AG09319 (cell line): ENCODE measurements at places on chromosomes 7 and 10.

DNA sequence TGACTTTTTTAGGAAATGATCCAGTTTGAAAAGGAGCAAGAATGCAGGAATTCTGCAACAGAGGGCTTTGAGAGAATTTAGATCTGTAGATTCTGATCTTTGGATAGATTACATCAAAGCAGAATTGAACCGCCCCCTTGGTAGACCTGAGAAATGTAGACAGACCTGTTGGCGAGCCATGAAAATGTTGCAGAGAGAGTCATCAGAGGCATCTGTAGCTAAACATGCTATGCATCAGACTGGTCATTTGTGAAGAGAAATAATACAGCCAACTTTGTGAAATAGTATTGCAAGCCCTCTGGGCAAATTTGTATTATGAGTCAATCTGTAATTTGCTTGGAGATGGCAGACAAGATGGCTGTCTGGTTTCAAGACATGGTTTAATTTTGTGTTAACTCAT is 4.3 kb upstream of the C1GALT1 start:
- no peak for DNase-seq

- DNase-seq, result no peak
Observed at GRCh38 chr10:22481106-22481505, 135.8 kb downstream of the SPAG6 start.

DNA sequence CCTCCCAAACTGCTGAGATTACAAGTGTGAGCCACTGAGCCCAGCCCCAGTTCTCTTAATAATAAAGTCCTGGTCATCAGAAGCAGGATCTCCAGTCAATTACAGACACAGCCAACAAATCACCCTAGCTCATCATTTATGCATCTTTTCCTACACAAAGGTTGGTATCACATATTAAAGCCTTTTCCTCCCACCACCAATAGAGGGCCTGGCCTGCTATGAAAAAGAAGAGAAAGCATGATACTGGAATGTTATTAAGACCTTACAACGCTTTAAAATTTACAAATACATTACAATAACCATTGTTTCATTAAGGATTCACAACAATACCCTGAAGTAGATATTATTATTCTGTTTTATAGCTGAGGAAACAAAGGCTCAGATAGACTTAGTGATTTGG is 25.9 kb downstream of the VAX1 start:
- DNase-seq, result no peak

- no peak for DNase-seq
Observed at GRCh38 chr7:112272921-112273561, 66.5 kb downstream of the ZNF277 start.

DNA sequence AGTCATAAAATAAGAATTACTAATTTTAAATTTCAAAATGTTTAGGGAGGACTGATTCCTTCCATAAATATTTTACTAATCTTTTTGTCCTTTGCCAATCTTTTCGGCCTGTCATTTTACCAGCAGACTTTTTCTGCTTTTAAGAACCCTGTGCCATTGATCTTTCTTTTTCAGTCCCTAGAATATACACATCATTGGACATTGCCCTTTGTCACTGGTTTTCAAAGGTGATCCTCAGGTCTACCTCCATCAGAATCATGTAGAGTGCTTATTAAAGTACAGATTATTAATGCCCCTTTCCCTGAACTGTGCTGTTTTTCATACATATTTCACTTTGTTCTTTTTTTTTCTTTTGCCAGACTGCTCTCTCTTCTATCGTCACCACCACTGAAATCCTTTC is 43.8 kb downstream of the SHOC2 start:
- DNase-seq, result no peak

DNA sequence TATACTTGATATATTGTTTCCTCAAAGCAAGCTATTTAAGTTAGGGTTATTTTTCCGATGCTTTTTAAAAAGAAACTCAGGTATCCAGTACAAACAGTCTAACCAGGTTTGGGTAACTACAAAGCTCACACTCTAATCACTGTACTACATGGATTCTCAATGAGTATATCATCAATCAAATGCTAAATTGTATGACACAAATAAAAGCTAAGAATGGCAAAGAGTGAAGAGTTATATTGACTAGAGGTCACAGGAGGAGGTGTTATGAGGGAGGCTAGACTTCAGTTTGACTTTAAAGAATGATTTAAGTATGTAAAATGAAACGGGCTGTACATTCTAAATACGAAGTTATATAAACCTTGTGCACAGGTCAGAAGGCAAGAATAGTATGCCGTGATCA is 178.0 kb downstream of the CTNNA3 start:
- DNase-seq, result no peak

- no peak for DNase-seq
Observed at GRCh38 chr7:120961638-120962173, 11.1 kb downstream of the ING3 start.

DNA sequence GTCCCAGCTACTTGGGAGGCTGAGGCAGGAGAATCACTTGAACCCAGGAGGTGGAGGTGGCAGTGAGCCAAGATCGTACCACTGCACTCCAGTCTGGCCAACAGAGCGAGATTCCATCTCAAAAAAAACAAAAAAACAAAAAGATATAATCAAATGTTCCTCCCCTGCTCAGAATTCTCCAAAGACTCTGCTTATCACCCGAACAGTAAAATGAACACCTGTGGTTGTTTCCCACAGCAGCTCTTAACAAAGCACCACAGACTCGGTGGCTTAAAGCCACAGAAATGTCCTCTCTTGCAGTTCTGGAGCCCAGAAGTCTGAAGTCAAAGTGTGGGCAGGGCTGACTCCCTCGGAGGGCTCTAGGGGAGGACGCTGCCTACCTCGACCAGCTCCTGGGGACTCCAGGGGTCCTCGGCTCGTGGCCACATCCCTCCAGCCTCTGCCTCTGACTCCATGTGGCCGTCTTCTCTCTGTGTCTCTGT is 4.1 kb upstream of the INTS1 start:
- no peak for DNase-seq

- no peak for DNase-seq
Observed at GRCh38 chr7:100372694-100373093, 593 bp upstream of the PILRA start.

GRCh38 chr7:25847336-25848070 is 304.5 kb upstream of the NFE2L3 start:
- no peak for DNase-seq

GRCh38 chr10:35172146-35172545 is 45.5 kb downstream of the CREM start:
- no peak for DNase-seq

GRCh38 chr7:4015996-4016395 is 666.1 kb upstream of the FOXK1 start:
- DNase-seq, result no peak

DNA sequence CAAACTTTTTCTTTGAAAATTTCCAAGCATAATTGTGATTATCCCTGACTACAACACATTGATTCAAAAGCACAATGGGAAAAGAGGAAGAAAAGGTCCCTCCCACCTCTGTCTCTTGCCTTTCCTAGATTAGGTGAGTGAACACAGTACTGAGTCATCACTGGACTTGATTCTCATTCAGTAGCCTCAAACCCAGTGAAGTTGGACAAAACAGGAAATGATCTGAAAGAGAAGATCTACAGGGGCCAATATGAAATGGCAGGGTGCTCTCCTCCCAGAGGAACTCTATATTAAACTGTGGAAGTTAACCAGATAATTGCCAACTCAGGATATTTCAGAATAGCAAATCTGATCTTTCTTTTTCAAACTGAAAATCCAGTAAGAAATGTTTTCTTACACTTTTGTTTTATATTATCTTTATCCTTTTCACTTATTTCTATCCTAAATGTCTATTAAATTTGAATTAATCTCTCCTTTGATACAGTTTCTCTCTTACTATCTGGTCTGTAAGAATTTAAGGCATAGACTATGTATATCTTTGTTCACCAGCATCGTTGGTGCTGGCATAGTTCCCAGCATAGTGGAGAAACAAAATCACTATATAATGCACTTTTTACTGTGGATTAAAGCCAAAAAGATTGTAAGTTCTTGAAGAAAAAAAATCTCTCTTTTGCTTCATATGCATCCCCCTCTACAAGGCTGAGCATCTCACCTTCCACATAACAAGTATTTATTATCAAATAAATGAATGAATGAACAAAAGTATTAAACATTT is 41.4 kb upstream of the IKZF1 start:
- DNase-seq, result no peak

- no peak for DNase-seq
Observed at GRCh38 chr10:116085323-116085722, 187.7 kb downstream of the GFRA1 start.

DNA sequence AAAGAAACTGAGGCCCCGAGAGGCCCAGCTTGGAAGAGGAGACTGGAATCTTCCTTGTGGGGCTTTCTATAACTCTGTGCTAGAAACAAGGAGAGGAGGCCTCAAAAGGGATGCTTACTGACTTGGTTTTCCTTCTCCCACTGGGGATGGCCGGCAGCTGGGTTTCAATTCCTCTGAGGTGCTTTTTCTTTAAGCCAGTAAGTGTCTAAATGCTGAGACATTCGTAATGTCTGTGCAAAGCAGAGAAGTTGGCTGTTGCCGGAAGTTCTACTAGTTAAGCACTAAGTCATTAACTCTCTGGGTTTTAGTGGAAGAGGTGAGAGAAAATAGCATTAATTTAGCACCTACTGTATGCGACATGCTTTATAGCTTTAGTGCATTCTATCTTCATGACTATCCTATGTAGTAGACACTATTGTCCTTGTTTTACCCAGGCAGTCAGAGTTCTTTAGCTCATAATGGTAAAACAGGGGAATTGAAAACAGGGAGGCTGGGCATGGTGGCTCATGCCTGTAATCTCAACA is 135.2 kb downstream of the RGS10 start:
- no peak for DNase-seq

DNA sequence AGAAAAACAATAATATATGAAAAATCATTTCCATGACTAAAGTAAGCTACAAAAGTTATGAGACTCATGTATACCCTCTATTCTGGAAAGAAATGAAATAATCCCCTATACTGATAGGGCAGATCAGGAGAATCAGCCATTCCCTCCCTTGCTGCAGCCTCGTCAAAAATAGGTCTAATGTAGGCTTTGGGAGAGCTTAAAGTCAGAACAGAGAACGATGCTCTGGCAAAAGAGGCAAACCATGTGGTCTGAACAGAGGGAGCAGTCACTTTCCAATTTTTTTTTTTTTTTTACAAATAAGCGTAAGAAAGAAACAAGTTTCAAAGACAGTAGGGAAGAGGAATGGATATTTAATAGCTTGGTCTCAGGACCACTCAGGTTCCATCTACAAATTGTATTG is 462.2 kb upstream of the LRRTM3 start:
- DNase-seq, result no peak

DNA sequence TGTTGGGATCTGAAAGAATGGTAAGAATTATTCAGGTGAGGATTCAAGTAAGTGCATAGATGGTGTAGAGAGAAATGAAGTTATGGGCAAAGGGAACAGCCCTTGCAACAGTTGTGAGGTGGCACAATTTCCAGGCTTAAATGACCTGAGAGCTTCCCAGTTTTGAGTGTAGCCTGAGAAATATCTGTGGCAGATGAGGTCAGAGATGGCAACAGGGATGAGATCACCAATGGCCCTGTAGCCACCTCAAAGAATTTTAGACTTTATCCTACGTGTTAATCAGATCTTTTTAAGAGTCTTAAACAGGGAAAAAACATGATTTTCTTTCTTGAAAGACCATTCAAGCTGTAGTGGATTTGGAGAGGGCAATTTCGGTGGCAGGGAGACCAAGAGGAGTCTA is 1.9 kb upstream of the NRF1 start:
- DNase-seq, result no peak

- no peak for DNase-seq
Observed at GRCh38 chr7:27936768-27937102, 196.8 kb downstream of the TAX1BP1 start.

DNA sequence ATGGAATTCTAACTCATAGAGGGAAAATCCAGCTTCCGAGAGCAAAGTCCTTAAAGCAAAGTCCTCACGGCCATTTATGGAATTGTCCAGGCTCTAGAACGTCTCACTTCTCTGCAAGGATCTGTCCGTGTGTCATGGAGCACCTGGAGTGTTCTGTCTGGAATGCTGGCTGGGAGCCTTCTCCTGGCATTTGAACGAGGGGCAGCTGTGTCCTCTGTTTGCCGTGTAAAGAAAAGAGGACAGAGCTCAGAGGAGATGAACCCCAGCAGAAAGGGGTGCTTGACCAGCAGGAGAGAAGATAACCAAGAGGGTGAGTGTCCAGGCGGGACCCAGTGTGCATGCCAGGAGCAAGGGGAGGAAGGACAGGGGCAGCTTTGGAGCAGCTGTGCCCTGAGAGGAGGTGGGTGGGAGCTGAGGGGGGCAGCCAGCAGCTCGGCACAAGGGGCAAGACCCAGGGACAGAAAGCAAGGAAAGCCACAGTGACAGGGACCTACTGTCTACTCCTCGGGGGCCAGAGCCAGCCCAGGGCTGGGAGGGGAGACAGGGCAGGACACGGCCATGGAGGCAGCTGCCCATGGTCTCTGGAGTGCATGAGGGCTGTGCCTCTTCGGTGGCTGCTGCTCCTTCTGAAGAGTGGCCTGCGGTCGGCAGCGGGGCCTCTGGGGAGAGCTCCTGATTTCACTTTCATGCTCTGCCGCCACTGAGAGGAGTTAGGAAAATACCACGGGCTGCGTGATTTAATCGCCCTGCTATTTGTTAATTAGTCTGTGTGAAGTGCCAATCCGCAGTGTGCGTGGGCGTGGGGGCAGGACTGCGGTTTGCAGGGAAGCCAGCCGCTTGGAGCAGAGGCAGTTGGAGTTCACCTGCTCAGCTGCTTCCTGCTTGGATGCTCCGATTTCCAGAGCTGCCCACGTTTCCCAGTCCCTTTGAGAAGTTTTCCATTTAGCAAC is 149.3 kb upstream of the SHH start:
- DNase-seq, result no peak

DNA sequence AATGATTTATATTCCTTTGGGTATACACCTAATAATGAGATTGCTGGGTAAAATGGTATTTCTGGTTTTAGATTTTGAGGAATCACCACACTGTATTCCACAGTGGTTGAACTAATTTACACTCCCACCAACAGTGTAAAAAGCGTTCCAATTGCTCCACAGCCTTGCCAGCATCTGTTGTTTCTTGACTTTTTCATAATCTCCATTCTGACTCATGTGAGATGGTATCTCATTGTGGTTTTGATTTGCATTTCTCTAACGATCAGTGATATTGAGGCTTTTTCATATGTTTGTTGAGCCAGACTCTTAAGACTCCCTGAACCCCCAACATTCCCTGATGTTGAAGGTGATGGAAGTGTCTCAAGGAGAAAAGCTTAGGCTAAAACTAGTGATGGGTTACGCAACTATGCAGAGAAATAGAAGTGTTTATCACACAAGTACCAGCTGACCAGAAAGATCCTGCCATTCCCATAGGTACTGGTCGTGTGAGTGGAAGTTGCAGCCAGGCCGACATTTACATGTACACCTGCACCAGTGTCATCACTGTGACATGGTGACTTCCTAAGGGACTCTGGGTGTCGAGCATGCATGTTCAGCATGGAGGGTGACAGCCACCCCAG is 711.2 kb upstream of the NRP1 start:
- no peak for DNase-seq
